ENCODE measurements at places on chromosomes 6 and 20.

DNA sequence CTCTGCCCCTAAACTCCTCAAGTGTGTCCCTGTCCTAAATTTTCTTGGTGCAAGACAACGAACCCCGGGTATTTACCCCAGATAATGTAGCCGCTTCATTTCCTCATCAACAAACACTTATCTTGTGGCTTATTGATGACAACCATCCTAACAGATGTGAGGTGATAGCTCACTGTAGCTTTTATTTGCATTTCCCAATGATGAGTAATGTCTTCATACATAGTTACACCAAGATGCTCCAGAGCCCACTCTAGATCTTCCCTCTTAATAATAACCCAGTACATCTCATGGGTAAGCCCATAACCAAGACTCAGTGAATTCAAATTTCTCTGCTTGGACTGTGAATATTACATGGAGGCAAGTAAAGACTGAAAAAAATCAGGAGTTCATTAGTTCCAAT lies 48.2 kb upstream of the BEND6 start:
- DNase-seq = no peak

GRCh38 chr6:53547166-53547810 lies 2.4 kb upstream of the GCLC start:
- DNase-seq = no peak

GRCh38 chr6:5446362-5447075 lies 185.2 kb downstream of the FARS2 start:
- DNase-seq = no peak

DNA sequence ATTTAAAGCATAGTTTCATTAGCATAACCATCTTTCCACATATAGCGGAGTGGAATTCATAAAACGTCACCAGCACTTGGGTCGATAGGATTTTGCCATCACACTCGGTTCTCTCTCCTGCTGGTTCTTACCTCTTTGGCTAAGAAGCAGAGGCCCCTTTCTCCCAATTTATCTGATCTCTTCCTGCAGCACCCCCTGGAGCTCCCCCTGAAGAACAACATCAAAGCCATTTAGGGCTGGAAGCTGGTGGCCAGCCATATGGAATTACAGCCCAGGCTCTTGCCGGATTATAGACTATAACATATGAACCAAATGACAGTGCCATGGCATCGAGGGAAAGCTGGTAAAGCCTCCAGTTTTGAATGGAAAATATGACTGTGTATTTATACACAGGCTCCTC lies 6.4 kb upstream of the KIF6 start:
- DNase-seq = no peak

DNA sequence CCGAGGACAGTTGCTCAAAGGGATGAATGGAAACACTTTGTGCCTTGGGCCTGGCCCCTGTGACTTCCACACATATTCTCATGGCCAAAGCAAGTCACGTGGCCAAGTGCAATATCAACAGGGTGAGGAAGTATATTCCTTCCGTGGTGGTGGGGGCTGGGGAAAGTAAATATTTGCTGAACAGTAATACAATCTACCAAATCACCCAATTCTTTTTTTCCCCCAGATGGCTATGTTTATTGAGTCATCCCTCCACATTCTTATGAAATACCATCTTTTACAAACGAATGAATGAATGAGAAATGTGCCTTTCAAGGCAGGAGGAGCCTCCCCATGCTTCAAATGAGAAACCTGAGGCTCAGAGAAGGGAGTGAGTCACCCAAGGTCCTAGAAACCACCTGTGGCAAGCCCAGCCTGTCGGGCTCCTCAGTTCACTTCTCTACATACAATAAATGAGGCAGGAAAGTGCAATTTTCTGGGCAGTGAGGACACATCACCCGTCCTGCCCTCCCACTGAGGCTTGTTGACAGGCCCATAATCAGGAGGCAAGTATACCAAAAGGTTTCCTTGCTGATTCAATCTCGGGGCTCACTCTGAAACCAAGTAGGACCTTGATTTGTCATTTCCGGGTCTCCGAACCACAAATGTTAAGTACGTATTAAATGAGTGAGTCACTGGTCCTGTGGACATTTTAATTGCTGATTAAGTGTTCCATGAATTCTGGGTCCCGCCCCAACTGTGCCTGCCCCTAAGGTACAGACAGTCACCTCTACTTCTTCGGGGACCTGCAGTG lies 25.3 kb upstream of the TOP1 start:
- DNase-seq = peak; percentile 86

- DNase-seq = no peak
These were observed 488.9 kb upstream of the CITED2 start for GRCh38 chr6:139863346-139863745.

DNA sequence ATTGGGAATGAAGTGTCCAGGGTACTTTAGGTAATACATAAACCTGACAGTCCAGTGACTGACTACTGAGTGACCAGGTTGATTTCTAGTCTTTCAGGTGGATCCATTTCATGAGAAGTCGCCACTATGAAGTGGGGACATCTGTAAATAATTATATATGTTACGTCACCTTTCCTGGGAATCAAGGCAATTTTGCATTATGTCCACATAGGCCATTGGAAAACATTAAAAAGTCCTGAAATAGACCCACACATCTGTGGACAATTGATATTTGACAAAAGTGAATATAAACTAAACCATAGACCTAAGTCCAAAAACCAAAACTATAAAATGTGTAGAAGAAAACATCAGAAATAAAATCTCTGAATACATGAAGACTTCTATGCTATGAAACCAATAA lies 231.5 kb downstream of the C6orf118 start:
- no peak for DNase-seq

DNA sequence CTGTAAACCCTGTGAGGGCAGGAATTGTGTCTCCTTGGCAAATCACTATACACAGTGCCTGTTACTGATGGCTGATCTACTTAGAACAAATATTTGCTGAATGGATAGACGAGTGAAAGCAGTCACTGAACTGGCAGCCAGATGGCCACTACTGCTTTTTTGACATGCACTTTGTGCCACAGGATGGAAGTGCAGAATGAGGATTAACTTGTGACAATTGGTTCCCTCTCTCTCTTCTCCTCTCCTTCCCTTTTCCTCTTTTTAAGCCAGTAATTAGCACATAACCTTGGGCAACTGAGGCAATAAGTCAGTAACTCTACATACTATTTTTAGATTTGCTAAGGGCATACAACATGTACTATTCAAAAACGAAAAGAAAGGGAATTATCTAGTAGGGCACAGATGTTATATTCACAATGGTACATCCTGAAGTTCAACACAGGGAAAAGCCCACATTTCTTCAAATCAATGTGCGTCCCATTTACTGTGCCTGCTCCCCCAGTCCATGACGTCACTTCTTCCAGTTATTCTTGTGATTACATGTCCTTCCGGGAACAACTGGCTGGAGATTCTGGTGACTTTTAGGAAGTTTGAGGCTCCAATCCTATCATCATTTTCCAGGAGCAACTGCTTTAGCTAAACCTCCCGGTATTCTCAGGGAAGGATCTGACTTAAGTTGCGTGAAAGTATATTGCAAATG lies 17.0 kb upstream of the RPS6KA2 start:
- DNase-seq = no peak
